ENCODE measurements at places on chromosomes 3 and 15.

GRCh38 chr15:91759560-91759959 lies 93.9 kb upstream of the SLCO3A1 start:
- no peak for DNase-seq

GRCh38 chr3:99952306-99952705 lies 134.6 kb downstream of the CMSS1 start:
- no peak for DNase-seq

- no peak for DNase-seq
Observed at GRCh38 chr3:182392182-182392937, 400.9 kb upstream of the ATP11B start.

- no peak for DNase-seq
Observed at GRCh38 chr3:137294139-137294538, 336.4 kb downstream of the IL20RB start.

DNA sequence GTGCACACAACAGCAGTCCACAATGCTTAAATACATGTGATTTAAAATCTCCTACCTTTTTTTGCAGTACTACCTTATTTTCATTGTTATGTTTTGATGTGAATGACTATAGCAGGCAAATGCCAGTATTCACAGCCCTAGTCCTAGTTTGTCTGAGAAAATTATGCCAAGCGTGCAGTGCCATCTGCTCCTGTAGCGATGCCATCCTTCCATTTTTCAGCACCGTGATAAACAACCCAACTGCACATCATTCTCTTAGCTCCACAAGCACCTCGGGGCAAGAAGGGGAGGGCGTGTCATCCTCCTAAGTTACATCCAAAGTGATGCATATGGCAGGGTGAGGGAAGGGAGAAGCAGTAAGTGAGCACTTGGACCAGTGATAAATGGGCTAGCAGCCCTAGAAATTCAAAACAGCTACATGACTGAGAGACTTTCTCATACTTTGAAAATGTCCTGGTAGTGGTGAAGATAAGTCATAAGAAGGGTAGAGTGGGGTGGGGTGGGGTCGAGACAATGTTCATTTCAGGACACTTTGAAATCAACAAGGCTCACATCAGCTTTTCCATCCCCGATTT lies 198.8 kb downstream of the LSAMP start:
- DNase-seq, result no peak

DNA sequence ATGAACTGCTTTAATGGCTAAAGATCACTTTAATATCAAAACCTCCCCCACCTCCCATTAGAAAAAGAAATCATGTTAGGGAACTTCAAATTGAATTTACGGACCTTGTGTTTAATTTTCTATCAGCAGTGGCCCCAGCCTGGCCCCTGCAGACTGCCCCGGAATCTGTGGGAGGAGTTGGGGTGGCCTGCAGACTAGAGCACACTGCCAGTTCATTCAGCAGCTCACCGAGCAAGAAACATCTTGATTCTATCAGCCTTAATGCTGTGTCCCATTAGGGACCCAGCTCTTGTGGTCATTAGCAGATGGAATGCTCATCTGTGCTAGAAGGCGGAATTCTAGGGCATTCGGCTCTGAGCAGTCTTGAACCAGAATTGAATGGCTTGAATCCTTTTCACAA lies 54.2 kb downstream of the FLNB start:
- DNase-seq, result no peak
